ENCODE measurements at places on chromosomes 11 and 22. TPM values are rescaled to one million over a fixed set of nuclear protein-coding genes. Genes with fewer than 3 reads are reported as not detected.

DNA sequence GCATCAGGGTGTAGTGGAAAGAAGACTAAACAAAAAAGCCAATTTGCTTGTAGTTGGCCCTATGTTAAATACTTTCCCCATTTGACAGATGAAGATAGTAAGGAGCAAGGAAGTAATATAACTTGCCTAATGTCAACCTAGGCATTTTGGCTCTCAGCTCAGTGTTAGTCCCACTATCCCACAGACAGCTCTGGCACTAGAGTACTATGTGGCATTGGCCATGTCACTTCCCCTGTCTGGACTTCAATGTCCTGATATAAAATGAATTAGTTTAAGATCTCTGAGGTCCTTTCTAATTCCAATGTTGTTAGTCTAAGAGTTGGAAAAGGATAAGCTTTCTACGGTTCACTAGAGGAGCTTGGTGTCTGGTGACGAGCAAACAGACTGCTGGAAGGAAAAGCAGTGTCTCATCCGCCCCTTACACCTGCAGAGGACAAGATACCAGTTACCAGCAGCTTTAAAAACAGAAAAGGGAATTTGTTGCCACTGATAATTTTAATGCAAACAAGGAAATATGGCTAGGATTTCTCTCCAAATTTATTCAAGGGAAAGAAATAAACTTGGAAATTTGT, 92.5 kb downstream of the RELT start:
- no peak for DNase-seq

GRCh38 chr11:75437966-75438659, 5.1 kb upstream of the KLHL35 start:
- no peak for DNase-seq

- no peak for DNase-seq
Measured at GRCh38 chr22:45051419-45051818, 41.6 kb upstream of the PHF21B start.

GRCh38 chr11:127677660-127678425, 677.3 kb upstream of the KIRREL3 start:
- no peak for DNase-seq

DNA sequence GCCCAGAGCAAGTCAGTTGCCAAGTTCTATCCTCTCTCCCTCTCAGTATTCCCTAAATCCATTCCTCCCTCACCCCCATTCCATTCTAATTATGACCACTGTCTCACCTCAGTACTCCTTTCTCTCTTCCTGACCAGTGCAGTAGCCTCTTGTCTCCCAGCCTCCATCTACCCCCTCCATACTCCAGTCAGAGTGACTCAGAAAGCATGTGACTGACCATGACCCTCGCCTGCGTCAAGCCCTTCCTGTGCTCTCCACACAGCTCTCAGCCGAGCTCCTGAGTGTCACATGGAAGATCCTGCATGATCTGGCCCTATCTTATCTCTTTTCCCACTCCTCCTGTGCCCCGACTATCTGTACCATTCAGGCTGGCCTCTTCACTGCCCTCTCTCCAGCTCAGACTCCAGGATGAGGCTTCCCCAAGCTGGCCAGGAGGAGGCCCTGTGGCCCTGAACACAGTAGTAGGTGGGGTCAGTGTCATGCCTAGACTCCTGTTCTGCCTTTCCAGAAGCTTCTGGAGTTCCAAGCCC, 42.6 kb downstream of the NEU3 start:
- no peak for DNase-seq

- no peak for DNase-seq
Measured at GRCh38 chr11:117072517-117073461, 25.4 kb downstream of the SIK3 start.

DNA sequence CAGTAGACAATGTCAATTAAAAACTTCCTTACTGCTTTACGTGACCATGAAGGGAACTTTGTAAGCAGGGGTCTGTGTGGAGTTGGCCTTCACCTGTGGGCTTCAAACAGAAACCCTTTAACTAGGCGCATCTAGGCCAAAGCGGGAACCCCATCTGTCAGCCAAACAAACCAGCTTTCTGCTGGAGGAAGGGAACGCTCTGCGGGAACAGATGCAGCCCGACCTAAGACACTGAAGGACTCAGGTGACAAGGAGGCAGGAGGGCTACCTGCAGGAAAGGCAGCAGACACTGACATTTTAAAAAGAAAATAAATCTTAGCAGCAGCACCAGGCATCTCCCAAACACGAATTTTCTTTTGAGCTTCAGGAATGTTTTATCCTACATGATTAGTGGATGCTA, 78.4 kb downstream of the CADM1 start:
- DNase-seq: no peak

- no peak for DNase-seq
Measured at GRCh38 chr11:104343578-104343977, 179.6 kb upstream of the PDGFD start.

DNA sequence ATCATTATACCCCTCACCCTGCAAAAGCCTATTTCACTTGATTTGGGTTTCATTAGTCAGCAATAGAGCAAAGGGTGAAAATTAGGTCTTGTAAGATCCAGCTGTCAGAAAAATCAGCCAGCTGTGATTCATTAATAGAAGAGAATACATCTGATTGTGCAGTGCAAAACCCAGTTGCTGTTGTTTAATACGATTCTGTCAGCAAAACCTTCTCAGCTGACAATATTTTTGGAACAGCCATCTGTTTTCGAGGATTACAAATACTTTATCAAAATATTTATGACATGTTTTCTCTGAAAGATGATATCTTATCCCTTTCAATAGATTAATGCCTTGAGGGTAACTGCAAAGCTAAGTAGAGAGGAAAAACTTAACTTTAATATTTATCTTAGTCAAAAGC, 1354.0 kb upstream of the RAG2 start:
- DNase-seq: no peak

DNA sequence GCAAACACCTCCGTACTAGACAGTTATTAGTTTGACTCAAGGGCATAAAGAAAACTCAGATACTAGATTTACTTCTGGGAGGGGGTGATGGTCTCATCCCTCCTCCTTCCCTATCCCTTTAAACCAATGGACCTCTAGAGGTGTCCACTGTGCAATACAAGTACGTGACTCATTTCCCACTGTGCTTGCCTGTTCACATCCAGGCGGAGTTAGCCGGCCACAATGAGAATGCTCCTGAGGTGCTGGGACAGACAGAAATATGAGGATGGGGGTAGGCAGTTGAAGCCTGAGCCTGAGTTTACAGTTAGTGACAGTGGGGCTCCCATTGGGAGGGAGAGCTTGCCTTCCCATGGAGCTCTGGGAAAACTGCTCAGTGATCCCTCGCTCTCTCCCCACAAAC, 8.4 kb upstream of the PMM1 start:
- no peak for DNase-seq

DNA sequence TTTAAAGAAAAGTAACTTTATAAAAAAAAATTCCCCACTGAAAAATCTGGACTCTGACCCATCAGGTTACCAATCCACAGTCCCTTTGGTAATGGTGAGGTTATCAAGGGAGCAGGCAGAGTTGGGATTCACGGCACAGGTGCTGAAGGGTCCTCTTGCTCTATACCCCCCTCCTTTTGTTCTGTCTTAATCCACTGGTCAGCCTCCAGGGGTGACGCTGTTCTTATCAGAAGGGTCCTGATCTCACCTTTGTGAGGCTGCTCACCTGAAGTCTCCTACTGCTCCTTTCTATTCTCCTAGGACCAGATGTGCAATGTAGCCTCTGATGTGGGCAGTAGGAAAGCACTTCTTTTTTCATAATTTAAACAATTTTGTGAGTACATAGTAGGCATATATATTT, 80.6 kb upstream of the E2F8 start:
- DNase-seq: no peak

The SCGB1C1 gene
- total RNA-seq: not detected

The RFPL1 gene
- total RNA-seq: 0.37 TPM

The LRRC56 gene
- total RNA-seq: 1.1 TPM

The TRIM6 gene
- total RNA-seq: 0.44 TPM

The LTO1 gene
- total RNA-seq: 7.9 TPM

The CCDC87 gene
- not detected for total RNA-seq

The CAPRIN1 gene
- total RNA-seq: 64.0 TPM

The MYBPC3 gene
- 0.13 TPM for total RNA-seq

The TSPAN32 gene
- total RNA-seq: 0.51 TPM

The C11orf87 gene
- total RNA-seq: not detected

The FBLN1 gene
- total RNA-seq: 6.6 TPM

The MYO7A gene
- 33.9 TPM for total RNA-seq

The MYO18B gene
- 0.56 TPM for total RNA-seq
